ENCODE measurements at places on chromosomes 6 and 20.

- DNase-seq, result peak; percentile 99
Observed at GRCh38 chr6:14706378-14706929, 539.4 kb upstream of the JARID2 start.

DNA sequence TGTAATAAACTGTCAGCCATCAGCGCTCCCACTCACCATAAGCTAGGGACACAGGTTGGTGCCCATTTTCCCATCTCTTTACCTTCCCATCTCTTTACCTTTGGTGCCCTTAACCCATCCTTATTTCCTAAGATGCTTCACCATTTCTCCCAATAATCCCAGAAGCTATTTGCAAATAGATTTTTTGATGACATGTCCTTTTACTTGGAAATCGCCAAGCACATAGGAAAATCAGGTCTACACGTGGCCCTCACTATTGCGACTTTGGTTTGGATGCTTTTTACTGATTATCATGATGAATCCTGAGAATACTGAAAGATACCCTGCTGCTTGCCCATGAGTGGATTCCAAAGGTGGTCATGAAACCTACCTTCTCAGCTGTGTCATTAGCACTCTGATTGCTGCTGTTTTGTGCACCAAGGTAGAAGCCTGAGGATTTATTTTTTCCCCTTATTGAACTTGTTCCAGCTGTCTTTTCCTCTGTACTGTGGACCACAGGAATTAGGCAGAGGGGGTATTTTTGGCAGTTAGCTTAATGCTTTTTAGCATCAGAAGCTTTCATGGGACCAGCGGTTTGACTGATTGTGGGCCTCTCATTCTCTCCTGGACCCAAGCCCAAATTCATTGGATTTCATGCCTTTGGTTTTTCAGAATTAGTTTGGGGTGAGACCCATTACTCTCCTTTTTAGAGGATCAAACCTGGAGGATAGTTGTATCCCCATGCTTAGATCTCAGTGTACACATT lies 229.6 kb upstream of the RIN2 start:
- no peak for DNase-seq

DNA sequence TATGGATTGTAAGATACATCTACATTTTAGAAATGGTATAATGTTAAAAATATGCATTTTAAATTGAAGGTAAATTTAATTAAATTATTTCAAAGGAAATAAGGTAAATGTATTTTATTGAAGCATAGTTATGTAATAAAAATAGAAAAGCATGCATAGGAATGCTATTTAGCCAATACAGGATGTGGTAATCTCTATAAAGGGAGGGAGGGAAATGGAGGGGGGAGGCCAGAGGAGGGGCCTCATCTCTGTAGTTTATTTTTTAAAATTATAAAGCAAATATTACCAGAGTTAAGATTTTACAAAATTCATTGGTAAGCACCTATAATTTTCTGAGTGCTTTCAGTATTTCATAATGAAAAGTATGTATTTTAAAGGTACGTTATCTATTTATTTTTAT lies 27.2 kb downstream of the SLC16A10 start:
- no peak for DNase-seq

DNA sequence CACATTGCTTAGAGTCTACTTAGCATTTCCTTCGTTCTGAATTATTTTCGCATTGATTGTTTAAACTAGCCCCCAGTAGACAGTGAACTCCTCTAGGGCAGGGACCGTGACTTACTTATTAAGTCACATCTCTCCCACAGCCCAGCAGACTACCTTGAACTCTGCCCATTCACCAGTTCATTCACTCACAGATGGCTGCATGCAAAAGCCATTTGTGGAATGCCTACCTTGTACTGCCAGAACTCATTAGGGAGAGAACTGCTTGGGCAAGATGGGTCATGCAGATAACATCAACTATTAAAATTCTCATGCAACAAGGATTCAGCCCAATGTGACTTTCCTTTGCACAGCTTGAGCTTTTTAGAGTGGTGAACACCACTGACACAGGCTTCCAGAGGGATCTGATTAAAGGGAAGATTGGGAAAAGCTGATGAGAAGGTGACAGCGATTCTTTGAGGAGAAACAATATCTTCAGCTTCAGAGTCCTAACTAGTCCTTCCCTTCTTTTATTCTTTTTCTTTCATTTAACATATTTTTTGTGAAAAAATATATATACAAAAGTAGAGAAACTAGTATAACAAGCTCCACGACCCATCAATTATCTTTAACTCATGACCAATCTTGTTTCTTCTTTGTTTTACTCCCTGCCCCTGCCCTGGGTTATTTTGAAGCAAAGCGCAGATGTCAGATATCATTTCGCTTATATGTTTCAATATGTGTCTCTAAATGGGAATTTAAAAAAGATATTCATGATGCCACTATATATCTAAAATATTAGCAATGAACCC lies 273.9 kb downstream of the CDC5L start:
- no peak for DNase-seq

DNA sequence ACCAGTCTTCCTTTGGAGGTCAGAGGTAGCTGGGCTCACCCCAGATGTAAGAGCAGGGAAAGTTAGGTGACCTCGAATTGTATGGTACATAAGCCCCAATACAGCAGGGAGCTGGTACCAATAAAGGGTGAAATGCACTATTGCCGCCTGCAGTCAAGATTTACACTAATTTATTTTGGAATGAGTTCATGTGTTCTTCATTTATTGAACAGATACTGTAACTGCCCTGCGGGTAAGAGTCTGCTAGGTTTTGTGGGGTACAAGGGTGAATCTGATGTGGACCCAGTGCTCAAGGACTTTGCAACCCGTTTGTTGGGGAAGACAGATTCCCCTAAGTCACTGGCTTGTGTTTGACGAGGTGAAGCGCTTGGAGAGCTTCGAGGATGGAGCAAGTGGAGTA lies 2.5 kb upstream of the DNAJC5 start:
- DNase-seq, result no peak

DNA sequence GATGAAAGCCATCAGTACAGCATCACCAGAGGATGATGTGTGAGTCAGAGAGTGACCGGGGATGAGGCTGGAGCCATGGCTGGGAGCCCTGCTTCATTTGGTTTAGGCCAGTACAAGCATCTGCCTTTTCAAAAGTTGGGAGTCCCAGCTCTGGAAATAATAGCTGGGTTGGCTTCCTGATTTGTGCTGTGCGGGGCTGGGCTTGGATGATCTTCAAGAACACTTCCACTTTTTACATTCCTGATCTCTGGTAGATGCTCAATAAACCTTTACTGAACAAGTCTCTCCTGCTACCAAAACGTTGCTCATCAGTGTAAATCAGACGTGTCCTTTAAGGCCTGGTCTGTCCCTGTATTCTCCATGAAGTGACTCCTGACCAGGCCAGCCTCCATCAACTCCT lies 44.1 kb upstream of the ADGRF4 start:
- no peak for DNase-seq

- no peak for DNase-seq
Observed at GRCh38 chr6:82955841-82956240, 109.8 kb downstream of the UBE3D start.

GRCh38 chr6:20013066-20013861 lies 176.1 kb downstream of the ID4 start:
- DNase-seq, result no peak

- no peak for DNase-seq
Observed at GRCh38 chr6:49328051-49328744, 134.9 kb downstream of the MMUT start.

DNA sequence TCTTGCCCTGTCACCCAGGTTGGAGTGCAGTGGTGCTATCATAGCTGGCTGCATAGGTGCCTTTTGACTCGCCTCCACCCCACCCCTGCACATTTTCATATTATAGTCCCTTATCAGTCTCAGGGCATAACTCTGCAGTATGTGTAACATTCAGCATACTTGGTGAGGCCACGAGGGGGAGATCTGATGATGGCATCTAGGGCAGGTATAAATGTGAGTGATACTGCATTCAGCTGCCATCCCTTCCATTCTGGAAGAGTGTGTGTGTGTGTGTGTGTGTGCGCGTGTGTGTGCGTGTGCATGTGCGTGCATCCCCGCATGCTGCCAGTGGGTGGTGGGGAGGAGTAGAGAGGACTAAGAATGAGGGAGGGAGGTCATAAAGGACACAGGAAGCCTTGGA lies 81.4 kb downstream of the JARID2 start:
- no peak for DNase-seq

DNA sequence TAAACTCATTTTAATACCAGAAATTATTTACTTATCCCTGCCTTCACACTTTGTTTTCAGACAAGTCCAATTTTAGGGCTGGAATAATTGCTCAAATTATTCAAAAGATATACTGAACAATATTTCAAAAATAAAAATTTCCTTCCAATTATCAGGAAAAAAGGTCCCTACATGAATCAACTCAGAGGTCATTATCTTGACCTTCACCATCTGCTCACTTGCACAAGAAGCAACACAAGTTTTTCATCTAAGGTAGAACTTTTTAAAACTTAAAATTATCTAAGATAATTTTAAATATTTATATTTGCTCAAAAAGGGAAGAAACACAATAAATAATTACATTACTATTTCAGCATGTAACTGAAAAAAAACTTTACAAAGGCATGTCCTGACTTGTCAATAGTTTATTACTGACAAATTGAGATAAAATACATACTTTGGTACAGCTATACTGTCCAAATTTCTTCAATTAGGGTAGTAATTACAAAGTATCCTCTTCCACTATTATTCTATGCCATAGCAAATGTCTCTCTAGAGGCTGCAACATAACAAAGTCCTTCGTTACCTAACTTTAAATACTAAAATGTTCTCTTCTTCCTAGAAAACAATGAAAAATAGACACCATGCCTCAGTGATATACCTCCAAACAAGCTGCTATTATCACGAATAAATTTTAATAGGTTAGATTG lies 2.4 kb downstream of the CEP85L start:
- no peak for DNase-seq

DNA sequence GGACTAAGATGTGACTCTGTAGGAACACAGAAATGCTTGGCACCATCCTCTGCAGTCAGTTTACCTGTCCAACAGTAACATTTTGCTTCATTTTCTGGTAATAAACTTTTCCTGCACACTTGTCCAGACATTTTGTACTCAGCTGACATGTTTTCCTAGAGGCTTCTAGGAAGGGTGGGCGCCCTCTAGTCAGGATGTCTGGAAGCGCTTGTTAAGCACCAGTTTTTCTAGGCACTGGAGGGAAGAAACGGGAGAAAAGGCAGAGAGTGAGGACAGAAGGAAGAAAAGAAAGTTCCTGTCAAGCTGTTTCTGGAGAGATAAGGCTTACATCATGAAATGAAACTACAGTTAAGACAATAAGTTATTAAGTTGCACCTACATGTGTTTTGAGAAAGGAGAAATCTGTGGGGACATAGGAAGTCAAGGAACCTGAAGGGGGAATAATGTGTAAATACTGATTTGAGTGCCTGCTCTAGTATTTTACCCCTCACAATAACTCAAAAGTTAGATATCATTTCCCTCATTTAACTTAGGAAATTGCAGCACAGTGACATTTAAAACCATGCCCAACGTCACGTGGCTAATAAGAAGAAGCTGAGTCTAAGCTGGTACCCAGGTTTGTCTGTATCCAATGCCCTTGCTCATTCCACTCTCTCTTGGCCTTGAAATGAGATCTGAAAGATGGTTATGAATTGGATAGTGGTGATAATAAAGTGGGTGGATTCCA lies 42.7 kb upstream of the TNFRSF21 start:
- DNase-seq, result peak; percentile 58

- DNase-seq, result peak; percentile 5
Observed at GRCh38 chr20:5474646-5475550, 158.1 kb upstream of the PROKR2 start.

DNA sequence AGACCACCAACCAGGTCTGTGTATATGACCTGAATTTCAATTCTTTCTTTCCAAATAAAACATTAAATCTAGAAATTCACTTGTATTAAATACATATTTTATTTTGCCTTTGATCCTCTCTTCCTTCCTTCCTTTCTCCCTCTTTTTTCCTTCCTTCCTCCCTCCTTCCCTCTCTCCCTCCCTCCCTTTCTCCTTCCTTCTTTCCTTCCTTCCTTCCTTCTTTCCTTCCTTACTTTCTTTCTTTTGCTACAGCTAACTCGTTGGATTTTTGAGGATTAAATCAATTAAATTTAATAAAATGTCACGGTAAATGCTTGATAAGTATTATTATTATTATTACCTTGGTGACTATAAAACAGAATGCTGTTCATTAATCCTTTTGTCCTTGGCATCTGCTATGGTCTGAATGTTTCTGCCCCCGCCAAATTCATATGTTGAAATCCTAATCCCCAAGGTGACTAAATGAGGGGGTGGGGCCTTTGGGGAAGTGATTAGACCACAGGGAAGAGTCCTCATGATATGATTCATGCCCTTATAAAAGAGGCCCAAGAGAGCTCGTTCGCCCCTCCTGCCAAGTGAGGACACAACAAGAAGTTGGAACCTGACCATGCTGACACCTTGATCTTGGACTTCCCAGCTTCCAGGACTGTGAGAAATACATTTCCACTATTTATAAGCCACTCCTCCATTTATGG lies 67.6 kb upstream of the BTBD3 start:
- no peak for DNase-seq

DNA sequence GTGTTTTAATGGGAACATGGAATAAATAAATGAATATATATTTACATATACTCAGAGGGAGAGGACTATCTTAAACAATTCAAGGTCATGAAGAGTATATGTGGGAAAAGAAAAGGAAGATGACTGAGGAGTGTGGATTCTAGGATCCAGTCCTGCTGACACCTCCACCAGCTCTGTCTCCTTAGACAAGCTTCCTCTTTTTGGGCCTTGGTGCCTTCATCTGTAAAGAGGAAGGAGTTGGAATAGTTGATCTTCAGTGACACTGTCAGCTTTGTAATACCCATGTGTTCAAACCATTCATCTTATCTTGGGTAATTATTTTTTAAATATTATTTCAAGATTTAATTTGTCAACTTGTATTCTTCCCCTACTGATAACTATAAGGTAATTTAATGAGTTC lies 338.0 kb downstream of the ADGRB3 start:
- DNase-seq, result peak; percentile 35

DNA sequence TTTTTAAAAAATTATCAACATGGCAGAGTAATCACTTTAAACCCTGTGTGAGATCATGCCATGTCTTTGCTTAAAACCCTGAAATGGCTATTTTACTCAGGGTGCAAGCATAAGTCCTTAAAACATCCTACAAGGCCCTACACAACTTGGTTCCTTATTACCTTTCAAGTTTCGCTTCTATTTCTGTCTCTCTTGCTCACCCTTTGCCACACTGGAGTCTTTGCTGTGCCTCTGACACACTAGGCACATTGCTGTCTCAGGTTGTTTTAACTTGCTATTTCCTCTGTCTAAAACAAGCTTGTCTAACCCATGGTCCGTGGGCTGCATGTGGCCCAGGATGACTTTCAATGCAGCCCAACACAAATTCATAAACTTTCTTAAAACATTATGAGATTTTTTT lies 55.6 kb downstream of the KIAA0408 start:
- no peak for DNase-seq

GRCh38 chr20:63831646-63831992 lies 555 bp upstream of the ZBTB46 start:
- no peak for DNase-seq

All from inflammatory macrophage treated with lipopolysaccharide for 4 hours (primary cell).